Activated CD4-positive, alpha-beta T cell treated with anti-CD3 and anti-CD28 coated beads for 36 hours (primary cell): ENCODE measurements at places on chromosomes 12 and 14. TPM values are rescaled to one million over a fixed set of nuclear protein-coding genes. Genes with fewer than 3 reads are reported as not detected.

DNA sequence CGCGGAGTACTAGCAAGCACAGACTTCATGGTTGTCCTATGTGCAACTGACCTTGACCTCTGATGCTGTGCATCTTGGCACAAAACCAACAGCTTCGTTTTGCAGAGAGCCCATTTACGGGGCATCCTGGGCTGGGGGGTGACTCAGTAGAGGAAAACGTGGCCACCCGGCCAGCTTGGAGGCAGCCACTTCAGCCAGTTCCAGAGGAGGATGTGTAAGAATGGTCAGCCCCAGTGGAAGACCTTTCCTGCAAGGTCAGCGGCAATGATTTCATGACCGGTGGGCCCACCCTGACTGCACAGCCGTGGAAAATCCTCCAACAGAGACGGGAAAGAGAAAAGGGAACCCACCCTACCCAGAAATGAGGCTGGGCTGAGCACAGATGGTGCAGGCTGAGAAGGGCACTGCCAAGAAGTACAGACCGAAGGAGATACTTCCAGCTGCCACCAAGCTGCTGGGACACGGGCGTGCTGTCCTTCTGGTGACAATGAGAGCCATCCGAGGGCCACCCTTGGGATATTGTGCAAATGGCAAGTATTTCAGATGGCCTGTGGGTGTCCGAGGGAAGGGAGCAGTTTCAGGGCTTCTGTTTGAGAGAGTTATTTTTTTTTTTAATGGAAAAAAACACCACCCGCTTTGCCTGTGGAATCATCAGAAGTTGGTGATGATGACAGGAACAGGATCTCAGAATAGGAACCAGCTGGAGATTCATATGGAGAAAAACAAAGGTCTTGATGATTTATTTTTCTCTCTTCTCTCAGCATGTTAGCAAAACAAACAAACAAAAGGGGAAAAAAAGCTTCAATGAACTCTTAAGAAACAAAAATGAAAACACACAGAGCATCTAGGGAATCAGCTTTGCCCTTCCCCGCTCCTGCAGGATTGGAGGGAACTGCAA is 120.2 kb upstream of the RFLNA start:
- no peaks in the 10 kb centered on the region for H3K36me3 ChIP-seq
- H3K4me3 ChIP-seq: no peak overlapping the region
- no peak for DNase-seq
- peaks cover 11% of the 10 kb centered on the region for H3K27me3 ChIP-seq
- no peak overlapping the region for H3K27ac ChIP-seq

SLC2A13 gene
- total RNA-seq: 2.3 TPM

ZNF705A gene
- not detected for total RNA-seq

DNA sequence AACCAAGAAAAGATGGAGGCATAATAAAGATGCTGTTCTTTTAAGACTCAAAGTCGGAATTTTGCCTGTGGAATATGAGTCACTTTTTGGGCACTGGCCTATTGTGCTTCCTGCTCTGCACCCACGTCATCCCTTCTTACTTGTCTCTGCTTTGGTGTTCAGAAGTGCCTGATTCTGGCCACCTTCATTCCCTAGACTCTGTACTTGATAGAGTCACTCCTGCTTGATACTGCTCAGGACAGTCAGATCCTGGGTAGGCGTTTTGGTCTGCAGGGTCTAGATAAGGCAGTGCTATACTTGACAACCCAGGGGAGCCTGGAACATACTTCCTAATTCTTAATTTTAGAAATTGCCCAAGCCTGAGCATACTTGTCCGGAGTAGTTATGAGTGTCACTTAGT is 1.9 kb downstream of the LRRK2 start:
- H3K4me3 ChIP-seq: no peak overlapping the region
- DNase-seq: no peak
- no peak overlapping the region for H3K27ac ChIP-seq
- peaks cover 50% of the 10 kb centered on the region for H3K27me3 ChIP-seq

ULK1 gene
- total RNA-seq: 14.4 TPM

- peaks cover 53% of the 10 kb centered on the region for H3K36me3 ChIP-seq
- peak overlapping the region; percentile 100 for H3K27ac ChIP-seq
- H3K4me1 ChIP-seq: peaks cover 86% of the 10 kb centered on the region
Observed at GRCh38 chr12:47356129-47356700, 276.5 kb upstream of the AMIGO2 start.

- peaks cover 14% of the 10 kb centered on the region for H3K27me3 ChIP-seq
- DNase-seq: no peak
- H3K4me3 ChIP-seq: no peak overlapping the region
- H3K4me1 ChIP-seq: peaks cover 3% of the 10 kb centered on the region
- H3K36me3 ChIP-seq: peaks cover 2% of the 10 kb centered on the region
Observed at GRCh38 chr14:26199590-26200370, 398.1 kb downstream of the NOVA1 start.

DNA sequence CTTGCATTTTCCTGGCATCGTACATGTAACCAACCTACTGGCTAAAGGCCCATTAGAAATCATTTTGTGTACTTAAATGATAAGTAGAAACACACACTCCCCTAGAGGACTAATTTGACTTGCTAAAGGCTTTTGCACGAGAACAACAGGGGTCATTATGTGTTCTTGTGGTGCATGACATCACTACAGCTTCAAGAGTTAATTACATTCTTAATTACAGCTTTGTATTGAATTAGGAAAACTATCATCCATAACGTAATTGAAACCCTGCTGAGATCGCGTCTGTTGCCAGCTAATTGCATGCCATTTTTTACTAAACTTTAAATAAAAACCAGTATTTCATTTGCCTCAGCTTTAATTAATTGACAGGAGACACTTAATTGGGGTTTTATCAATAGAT is 51.4 kb downstream of the TMEM132C start:
- no peak overlapping the region for H3K27ac ChIP-seq
- DNase-seq: no peak
- no peaks in the 10 kb centered on the region for H3K4me1 ChIP-seq
- no peaks in the 10 kb centered on the region for H3K27me3 ChIP-seq

MIP gene
- not detected for total RNA-seq

ERH gene
- total RNA-seq: 343 TPM

DNA sequence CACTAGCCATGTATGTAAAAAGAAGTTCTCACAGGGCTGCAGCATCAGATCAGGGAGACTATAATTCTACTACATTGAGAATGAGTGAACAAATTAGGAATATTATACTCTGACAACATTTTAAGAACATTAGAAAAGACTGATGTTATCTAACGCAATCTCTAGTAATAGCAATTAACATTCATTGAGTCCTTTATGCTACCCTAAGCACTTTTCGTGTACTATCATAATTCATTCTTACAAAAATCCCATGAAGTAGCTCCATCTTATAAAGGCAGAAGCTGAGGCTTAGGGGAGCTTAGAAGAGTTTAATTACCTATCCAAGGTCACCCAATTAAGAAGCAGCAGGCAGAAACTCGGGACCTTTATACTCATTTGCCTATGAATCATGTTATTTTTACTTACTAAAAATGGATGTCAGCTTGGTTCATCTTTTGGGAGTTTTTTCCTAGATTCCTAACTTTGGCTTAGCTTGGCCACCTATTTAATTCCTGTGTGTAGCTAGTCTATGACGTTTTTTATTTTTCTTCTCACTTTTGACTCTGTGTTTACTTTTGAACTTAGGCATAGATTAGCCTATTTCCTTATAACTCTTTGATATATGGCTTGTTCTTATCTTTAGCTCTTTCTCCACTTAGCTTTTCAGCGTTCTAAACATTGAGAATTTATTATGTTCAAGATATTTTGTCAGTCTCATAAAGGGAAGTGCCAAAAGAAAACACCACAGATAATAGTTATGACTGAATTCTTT is 333.5 kb upstream of the DCN start:
- no peaks in the 10 kb centered on the region for H3K36me3 ChIP-seq
- peaks cover 4% of the 10 kb centered on the region for H3K27me3 ChIP-seq
- H3K27ac ChIP-seq: no peak overlapping the region
- DNase-seq: no peak
- no peak overlapping the region for H3K4me3 ChIP-seq

- no peak overlapping the region for H3K27ac ChIP-seq
- no peaks in the 10 kb centered on the region for H3K27me3 ChIP-seq
- DNase-seq: no peak
- H3K4me3 ChIP-seq: no peak overlapping the region
- peaks cover 14% of the 10 kb centered on the region for H3K4me1 ChIP-seq
Observed at GRCh38 chr14:104680056-104680805, 9.2 kb upstream of the INF2 start.

DNA sequence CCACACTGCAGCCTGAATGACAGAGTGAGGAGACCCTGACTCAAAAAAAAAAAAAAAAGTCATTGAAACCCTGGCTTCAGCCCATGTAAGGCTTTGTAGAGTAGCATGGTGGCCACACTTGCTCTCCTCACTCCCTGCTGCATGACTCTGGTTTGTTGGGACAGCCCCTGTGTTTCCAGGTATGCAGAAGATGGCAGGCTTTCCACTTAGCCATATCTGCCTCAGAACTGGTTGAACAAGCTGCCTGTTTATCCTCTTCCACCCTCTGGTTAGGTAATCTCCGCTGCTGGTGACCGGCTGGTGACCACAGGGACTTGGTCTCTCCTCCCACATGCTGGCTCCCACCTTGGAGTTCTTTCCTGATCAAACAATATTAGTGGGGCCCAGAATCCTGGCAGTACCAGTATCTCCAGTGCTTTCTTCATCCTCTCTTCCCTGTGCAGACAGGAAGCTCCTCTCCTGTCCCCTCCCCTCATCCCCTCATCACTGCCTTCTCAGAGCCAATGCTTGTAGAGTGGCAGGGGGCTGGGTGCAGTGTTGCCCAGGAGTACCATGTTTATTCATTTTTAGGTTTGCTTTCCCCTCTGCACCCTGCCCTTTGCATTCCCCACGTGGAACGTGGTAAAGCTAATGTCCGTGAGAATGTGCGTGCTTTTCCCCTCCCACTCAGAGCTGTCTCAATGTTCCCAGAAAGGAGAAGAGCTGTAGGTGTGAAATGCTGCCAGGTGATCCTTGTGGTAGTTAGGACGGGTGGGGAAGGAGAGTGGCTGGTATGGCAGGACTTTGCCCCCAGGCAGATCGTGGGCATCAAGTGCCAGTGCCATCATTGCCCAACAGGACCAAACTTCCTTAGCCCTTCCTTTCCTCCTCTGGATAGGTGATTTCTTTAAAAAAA is 11.3 kb downstream of the ABHD12B start:
- H3K27me3 ChIP-seq: peaks cover 34% of the 10 kb centered on the region
- H3K4me1 ChIP-seq: no peaks in the 10 kb centered on the region
- H3K27ac ChIP-seq: no peak overlapping the region
- peak; percentile 9 for DNase-seq
- H3K36me3 ChIP-seq: no peaks in the 10 kb centered on the region

GRCh38 chr14:68211421-68211820 is 391.8 kb downstream of the RAD51B start:
- no peak for DNase-seq
- no peaks in the 10 kb centered on the region for H3K36me3 ChIP-seq

DNA sequence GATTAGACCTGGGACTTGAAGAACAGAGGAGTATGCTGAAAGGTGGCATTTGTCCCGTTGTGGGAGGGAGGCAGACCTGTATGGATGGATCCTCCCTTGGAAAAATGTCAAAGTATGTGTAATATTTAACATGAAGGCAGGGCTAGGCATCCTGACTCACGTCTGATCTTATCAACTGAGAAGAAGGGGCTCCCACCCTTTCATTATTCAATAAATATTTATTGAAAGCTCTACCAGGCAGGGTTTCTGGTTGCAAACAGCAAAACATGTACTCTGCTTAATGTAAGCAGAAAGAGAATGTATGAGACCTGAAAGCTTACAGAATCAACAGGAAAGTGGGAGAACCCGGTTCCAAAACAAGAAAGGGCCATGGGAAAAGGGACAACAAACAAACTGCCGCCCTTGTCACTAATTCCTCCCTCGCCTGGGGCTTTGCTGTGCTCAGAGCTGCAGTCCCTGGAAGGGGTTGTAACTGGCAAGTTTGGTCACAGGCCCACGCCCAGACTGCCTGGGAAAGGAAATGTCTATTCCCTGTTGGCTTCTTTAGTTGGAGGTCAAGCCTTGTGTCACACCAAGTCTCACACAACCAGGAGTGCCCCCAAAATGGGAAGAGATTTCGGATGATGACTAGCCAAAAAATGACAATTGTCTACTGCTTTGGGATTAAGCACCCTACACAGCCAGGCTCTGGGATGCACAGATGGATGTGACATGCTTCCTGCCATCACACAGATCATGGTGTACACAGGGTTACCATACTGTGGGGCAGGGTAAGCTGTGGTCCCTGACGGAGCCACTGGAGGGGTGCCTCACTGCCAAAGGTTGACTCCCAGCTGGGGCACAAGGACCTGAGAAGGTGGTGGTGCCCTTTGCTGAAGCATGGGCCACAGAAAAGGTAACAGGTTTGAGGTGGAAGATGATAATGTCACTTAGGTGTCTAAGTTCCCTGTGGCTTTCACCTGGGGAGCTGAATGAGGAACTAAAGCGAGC is 36.8 kb downstream of the RAB35 start:
- DNase-seq: no peak
- H3K36me3 ChIP-seq: peaks cover 52% of the 10 kb centered on the region
- peak overlapping the region; percentile 55 for H3K27ac ChIP-seq

KERA gene
- total RNA-seq: not detected

DNA sequence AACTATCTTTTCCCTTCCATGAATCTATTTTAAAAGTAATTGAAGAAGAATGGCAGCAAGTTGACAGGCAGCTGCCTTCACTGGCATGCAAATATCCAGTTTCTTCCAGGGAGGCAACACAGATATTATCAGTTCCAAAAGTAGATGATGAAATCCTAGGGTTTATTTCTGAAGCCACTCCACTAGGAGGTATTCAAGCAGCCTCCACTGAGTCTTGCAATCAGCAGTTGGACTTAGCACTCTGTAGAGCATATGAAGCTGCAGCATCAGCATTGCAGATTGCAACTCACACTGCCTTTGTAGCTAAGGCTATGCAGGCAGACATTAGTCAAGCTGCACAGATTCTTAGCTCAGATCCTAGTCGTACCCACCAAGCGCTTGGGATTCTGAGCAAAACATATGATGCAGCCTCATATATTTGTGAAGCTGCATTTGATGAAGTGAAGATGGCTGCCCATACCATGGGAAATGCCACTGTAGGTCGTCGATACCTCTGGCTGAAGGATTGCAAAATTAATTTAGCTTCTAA is 18.4 kb downstream of the TMPO start:
- no peak overlapping the region for H3K27ac ChIP-seq
- peaks cover 56% of the 10 kb centered on the region for H3K36me3 ChIP-seq
- H3K27me3 ChIP-seq: no peaks in the 10 kb centered on the region
- DNase-seq: no peak
- H3K4me1 ChIP-seq: peaks cover 4% of the 10 kb centered on the region

DNA sequence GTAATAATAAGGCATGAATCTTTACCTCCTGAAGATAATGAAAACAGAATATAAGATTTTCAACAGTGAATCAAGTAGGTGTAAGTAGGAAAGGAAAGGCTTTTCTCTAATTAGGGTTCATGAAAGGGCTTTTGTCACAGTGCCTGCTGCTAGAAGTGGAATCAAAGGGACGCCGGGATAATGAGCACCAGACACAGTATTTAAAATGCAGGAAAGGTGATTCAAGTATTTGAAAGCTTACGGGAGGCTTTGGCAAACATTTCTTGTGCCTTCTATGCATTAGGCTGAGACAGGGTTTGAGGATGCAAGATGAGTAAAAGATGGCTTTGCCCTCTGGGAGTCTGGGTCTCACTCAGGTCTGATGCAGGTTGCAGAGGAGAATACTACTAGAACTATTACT is 70.5 kb upstream of the ANO4 start:
- no peak overlapping the region for H3K27ac ChIP-seq
- DNase-seq: no peak
- H3K4me3 ChIP-seq: no peak overlapping the region
- H3K27me3 ChIP-seq: peaks cover 15% of the 10 kb centered on the region
- no peaks in the 10 kb centered on the region for H3K4me1 ChIP-seq

GRCh38 chr12:52248541-52249461 is 15.8 kb downstream of the KRT7 start:
- peaks cover 27% of the 10 kb centered on the region for H3K27me3 ChIP-seq
- DNase-seq: no peak
- H3K4me3 ChIP-seq: no peak overlapping the region
- no peak overlapping the region for H3K27ac ChIP-seq

LRRC74A gene
- not detected for total RNA-seq
